NCI-H1694 (cell line): ENCODE measurements at places on chromosomes 3 and 15.
A peak's percentile ranks its signal among the peaks of the same experiment; 100 is the strongest.

DNA sequence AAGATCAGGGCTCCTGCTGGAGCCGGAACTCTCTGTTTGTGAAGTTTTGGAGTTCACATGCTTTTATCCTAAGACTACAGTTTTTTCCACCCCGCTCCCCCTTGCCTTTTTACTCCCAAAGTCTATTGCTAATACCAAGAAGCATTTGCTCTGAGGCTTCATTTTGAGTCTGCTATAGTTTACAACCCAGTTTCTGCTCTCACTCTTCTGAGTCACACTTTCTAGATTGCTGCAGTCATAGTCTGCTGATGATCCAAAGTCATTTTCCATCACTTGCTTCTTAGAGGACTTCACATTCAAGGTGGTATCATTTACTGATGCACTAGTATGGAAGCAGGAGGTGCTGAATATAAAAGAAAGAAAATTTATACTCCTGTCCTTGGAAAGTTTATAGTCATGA, 937.4 kb downstream of the IGSF11 start:
- no peak for DNase-seq

- DNase-seq = no peak
Observed at GRCh38 chr15:38540510-38540909, 24.1 kb downstream of the RASGRP1 start.

- peak; percentile 32 for DNase-seq
Observed at GRCh38 chr3:179929091-179929529, 107.6 kb downstream of the PEX5L start.

GRCh38 chr15:69593981-69594966, 141.7 kb downstream of the RPLP1 start:
- DNase-seq = peak; percentile 83

GRCh38 chr15:66023311-66023972, 154.2 kb downstream of the RAB11A start:
- no peak for DNase-seq

DNA sequence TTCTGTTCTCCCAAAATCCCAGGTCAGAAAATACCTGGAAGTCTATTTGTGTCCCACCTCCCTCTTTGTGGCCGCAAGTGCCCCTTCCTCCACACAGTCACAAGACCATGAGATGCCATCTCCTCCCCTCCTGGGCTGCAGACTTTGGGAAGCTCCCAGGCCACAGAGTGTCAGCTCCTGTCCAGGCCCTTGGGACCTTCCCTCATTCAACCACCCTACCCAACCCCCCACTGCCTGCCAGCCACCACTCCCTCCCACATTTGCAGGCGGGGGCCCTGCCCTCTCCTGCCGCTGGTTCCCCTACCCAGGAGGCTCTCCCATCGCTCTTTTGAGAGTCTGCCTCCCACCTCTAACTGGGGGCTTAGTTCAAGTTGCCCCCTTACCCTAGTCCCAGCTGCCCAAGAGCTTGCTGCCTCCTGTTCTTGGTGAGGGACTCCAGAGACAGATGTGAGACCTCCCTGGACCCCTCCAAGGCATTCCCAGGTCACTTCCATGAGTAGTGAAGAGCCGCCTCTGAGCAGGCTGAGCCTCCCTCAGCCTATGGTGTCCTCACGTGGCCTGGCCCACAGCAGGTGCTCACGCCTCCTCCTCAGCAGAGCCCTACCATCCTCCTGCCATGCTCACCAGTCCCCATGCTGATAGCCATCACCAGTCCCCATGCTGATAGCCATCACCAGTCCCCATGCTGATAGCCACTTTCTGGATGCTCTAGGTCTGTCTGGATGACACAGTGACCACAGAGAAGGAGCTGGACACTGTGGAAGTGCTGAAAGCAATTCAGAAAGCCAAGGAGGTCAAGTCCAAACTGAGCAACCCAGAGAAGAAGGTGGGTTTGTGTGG, 15.9 kb upstream of the STAB1 start:
- DNase-seq = no peak
